ENCODE measurements at places on chromosomes 5 and 9.

- no peak for DNase-seq
These were observed 159.2 kb downstream of the ZNF608 start for GRCh38 chr5:124587280-124587679.

DNA sequence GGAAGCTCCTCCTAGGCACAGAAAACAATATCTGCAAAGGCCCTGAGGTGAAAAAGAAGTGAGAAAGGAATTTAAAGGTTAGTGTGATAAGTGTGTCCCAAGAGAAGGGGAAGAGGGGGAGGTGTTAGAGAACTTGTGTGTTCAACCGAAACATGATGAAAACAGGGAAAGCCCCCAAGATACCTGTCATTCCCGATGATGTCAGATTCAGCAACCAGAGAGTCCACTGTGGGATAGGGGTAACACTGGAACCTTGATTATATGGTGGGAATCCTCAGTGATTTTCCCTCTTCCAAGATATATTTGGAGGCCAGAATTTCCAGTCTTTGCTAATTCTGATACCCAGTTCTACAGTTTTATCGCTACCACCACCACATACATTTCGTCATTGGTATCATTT lies 15.5 kb upstream of the BNC2 start:
- DNase-seq = no peak

DNA sequence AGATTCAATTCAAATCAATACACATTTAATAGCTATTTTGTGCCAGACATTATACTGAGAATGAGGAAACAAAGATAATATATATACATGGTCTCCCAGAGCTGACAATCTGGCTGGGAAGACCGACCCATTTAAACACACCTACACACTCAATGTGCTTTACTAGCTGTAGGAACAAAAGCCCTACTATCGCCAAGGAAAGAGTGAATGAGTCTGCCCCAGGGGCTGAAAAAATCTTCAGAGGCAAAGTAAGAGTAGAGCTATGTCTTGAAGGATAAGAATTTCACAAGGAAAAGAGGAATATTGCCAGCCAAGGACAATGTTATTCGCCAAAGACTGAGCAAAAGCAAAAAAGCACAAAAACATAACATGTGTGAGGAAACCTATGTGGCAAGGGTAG lies 6.6 kb downstream of the PFDN1 start:
- DNase-seq = no peak

GRCh38 chr9:6902423-6902822 lies 144.7 kb downstream of the KDM4C start:
- DNase-seq = no peak

GRCh38 chr5:19751326-19751725 lies 236.7 kb downstream of the CDH18 start:
- no peak for DNase-seq

DNA sequence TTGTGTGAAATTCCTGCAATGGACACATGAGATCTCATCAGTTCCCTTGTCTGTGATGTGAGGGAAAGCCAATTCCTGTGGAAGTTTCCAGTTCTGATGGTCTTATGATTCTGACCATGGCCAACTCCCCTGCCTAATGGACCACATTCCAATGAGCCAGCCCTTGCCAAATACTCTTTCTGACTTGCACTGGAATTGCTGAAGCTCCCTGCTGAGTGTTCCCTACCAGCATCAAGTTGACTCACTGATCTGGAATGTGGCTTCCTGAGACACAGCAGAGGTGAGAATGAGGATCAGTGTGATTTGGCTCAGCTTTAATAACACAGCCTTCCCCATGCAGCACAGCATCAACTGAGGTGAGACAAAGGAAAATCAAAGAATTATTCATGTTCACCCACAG lies 427.8 kb downstream of the KDM4C start:
- DNase-seq = peak; percentile 20

DNA sequence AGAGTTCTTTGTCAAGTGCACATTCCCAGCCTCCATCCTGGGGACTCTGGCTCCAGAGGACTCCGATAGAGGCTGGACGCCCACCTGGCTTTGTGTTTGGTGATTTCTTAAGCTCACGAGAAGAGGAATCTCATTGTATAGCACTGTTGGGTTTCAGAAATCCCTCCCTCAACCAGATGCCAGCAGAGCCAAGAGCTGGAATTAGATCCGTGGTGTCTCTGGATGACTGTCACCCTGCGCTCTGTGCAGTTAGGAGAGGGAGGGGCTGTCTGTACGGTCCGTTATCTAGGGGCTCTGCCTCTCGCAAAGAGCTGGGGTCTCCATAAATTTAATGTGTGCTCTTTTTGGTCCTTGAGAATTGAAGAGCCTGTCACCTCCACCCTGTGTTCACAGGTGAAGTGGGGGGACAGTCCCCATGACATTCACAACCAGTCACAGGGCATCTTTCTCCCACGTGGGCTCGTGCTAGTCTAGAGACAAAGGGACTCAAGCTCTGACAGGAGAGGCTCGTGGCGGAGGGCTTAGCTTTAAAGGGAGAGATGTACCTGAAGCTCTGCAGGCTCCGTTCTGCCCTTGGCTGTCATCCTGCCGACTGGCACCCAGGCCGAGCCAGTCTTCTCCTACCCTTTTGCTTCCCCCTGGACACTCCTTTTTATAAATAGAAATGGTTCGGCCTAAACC lies 41.4 kb downstream of the FAM78A start:
- no peak for DNase-seq

- peak; percentile 48 for DNase-seq
These were observed 82.0 kb upstream of the PCAT7 start for GRCh38 chr9:94472806-94473360.

DNA sequence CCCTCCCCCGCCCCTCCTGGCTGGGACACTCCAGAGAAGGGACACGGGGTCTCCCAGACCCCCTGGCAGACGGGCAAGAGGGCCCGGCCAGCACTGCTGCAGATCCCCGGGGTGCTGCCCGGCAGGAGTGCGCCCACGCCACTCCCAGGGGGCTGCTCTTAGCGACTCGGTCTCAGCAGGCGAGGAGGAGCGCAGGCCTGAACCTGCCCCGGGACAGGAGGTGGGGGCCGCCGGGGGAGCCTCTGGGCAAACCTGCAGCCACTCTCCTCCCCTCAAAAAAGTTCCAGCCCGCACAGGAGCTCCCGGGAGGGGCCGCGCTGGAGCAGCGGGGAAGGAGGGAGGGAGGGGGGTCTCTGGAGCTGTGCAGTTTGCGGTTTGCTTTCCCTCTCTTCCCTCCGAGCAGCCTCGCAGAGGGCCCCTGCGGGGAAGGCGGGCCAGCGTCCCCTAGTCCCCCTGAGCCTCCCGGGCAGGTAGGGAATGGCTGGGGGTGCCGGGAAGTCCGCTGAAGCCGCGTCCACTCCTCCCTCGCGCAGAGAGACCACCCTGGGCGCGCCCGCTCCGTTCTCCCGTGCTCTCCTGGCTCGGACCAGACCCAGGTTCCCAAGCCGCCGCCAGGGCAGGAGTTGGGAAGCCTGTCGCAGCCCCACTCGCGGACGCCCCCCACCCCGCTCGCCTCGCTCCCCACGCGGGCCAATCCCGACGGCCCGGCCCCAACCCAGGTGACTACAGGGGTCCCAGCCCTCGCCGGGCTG lies 44.2 kb downstream of the NACC2 start:
- DNase-seq = no peak

- DNase-seq = no peak
These were observed 27.1 kb downstream of the LCP2 start for GRCh38 chr5:170270293-170271069.

DNA sequence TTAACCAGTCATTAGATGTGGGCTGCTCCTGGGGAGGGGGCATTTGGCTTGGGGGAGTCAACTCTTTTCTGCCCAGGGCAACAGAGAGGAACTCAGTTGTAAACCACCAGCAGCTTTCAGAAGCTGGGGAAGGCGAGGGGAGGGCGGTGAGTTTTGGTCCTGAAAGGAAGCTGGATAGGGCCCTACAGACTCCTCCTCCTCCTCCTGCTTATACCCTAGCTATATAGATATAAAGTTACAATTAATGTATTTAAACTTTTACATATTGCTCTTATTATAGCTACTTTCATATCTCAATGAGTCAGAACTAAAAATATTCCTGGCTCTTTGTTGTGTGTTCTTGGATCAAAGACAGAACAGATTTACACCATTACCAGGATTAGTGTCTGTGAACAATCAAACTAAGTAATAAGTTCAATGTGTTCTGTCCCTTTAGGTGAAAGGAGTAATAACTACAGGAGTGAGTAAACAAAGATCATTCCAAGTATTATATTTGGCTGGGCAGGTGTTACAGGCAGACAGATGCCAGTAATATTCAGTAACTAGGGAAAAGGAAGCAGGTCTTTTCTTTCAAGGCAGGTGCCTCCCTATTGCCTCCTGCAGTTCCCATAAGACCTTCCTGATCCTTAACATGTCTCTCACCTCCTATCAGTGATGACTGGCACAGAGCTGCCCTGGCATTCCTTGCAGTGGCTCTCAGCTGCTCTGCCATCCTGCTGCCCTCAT lies 20.5 kb upstream of the VPS13A start:
- DNase-seq = no peak

DNA sequence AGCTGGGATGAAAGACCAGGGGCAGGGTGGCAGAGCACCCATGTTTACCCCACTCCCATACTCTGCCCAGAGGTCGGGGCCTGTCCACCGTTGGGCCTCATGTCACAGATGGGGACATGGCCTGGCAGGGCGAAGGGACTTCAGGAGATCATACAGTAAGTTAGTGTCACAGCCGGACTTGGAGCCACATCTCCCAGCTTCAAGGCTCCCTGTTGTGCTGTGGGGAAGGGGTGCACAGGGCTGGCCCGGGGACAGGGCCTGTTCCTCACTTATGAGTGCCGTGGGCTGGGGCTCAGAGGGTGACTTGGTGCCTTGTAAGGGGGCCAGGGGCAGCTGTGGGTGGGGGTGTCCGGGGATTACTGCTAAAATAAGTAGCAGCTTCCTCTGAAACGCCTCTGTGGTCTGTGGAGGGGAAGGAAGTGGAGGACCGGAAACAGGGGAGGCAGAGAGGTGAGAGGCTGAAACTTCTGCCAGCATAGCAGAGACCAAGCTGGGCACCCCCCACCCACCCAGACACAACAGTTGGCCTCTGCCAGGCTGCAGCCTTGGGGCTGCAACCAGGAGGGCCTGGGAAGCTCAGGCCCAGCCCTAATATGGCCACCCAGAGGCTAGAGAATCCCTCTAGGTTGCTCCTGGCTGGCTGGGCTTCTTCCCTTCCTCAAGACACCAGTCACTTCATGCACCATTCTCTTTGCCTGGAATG lies 41.1 kb upstream of the NEK6 start:
- no peak for DNase-seq

- DNase-seq = peak; percentile 17
These were observed 727 bp downstream of the RHOBTB3 start for GRCh38 chr5:95731571-95732554.

DNA sequence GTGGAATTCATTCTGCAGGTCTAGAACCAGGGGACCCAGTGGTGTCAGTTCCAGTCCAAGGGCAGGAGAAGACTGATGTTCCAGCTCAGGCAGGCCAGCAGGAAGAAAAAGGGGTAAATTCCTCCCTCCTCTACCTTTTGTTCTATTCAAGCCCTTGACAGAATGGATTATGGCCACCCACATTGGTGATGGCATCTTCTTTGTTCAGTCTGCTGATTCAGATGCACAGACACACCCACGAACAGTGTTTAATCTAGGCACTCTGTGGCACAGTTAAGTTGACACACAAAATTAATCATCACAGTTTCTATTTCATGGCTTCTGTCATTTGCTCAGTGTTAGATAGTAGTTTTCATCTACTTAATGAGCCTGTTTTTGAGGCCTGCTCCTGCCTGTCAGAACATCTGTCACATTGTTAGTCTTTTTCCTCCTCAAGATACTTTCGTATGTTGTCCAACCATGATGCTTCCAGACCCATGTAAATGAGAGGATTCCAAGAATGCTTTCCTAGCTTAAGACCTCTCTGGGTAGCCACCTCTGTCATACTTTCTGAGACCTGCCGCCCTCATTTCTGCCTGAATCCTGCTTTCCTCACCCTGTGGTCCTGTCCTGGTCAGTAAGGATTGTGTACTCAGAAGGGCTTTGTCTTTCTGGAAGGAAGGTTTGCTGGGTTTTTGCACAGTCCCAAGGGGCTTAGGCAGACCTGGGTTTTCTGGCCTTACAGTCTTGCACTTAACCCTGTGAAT lies 72.5 kb downstream of the SPIN1 start:
- no peak for DNase-seq

DNA sequence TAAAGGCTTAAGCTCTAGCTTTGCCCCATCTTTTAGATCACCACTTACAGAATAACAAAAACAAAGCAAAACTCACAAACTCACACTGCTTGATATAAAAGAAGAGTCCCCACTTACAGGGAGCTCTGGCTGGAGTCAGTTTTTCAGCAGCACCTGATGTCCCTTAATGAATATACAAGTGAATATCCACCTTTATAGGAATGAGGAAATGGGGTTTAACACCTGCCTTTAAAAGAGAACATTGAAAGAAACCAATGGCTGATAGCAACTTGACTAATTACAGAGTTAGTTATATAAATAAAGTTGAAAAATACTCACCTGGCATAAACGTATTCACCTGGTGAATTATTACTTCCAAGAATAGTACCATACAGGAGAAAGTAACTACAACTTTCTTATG lies 20.7 kb upstream of the PURA start:
- no peak for DNase-seq

GRCh38 chr9:136902259-136902821 lies 16.0 kb downstream of the TRAF2 start:
- DNase-seq = peak; percentile 78

DNA sequence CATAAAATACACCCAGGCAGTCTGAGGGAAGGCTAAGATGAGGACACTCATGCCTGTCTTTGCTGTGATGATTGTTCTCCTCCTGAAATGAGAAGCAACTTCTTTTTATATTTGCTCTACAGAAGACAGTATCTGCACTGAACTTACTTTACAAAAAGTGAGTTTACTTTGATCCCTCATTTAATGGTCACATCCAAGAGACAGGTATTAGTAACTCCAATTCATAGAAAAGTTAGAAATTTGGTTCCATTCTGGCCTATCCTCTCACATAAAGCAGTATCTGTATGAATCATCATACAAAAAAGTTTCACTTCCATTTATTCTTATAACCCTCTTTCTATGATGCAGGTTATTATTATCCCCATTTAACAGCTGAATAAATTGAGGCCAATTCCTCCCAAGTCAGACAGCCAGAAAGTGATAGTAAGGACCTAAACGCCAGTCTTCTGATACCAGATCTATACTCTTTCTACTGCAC lies 15.2 kb downstream of the TSTD2 start:
- DNase-seq = no peak

DNA sequence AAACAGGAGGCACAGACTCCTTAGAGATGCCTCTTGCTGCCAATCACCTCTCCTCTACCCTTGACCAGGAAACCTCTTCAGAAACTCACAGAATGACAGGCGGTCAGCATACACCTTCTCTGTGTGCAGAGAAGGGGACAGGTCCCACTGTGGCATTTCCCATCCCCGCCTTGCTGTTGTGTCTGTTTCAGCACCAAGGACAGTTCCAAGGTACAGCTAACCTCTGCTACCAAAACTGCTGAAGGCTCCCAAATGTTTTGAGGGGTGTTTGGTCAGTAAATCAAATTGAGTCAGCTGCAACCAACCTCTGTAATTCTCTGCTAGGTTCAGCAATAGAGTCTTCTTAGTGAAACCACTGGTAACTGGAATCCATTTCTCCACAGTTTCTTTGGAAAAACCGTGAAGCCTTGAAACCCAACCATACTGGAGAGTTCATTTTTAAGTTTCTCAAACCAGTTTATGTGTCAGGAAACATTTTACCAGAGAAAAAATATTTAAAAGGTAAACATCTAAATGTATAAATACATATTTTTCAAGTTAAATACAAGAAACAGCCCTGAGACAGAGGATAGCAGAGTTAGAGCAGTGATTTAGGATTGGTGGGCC lies 122.0 kb downstream of the DRD1 start:
- DNase-seq = no peak

- DNase-seq = no peak
These were observed 847.3 kb downstream of the MAT2B start for GRCh38 chr5:164352695-164353094.

Measured in hepatic stellate cell (primary cell).